T-helper 9 cell (primary cell): ENCODE measurements at places on chromosomes 1 and 21.
A peak's percentile ranks its signal among the peaks of the same experiment; 100 is the strongest.

GRCh38 chr1:106055855-106056254, 1000.6 kb upstream of the PRMT6 start:
- DNase-seq: no peak

GRCh38 chr1:229437443-229437842, 3.5 kb upstream of the ACTA1 start:
- no peak for DNase-seq

DNA sequence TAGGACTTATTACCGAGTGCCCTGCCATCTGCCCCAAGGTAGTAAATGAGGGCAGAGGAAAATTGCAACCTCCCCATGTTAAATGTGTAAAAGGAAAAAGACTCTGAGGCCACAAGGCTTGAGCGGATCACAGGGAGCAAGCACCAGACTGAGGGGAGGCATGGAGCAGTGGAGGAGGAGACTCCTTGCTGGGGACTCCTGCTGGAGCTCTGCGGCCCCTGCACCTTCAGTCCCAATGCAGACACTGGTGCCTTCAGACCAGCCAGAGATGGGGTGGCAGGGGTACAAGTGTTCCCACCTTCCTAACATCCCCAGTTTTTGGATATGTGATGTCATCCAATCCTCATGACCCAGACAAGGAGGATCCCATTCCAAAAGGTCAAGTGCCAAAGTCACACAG, 128.4 kb upstream of the NGF start:
- no peak for DNase-seq

DNA sequence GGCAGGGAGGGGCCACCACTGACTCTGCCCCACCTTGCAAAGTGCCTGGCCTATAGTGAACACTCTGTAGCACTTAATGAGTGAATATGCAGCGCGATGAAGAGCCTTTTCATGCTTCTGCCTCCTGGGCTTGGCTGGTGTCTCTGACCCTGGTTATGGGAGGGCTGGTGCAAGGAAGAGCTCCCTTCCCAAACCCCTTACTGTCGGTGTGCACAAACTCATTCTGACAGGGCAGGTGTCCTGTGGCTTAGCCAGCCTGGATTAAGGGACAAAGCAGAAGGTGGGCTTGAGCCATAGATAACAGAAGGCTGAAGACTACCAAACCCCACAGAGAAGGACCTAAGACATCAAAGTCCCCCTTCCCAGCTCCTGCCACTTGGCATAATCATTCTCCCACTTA, 2.0 kb upstream of the NCMAP start:
- no peak for DNase-seq

- no peak for DNase-seq
Measured at GRCh38 chr1:81730881-81731280, 69.9 kb upstream of the ADGRL2 start.

DNA sequence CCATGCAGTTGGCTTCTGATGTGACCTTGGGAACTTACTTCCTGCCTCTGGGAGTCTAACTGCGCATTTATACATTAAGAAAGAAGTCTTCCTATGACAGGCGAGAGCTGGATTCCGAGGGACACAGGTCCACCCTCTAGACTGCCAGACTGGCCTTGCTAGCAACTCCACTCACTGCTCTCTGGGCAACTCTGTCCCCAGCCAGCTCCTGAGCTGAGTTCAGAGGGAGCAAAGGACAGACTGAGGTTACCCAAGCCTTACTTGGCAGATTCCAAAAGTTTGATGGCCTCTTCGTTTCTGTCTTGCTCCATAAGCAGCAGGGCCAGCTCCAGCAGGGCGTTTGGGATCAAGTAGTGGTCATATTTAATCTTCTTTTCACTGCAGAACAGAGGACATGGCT, 41.8 kb downstream of the TTC39A start:
- DNase-seq: no peak

DNA sequence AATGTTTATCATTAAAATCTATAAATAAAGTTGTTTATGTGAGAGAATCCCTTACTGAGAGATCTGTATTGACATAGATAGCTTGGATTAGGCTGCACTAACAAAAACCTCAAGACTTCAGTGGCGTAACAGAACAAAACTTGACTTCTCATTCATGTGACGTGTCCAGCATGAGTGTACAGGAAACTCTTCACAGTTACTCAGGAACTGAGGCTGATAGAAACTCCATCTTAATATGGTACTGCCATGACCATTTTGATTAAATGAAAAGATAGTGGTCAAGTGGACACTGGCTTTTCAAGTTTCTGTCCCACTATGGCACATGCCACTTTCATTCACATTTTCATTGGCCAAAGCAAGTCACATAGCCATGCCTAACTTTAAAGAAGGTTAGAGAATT, 3.7 kb downstream of the ST3GAL3 start:
- DNase-seq: no peak

- DNase-seq: no peak
Measured at GRCh38 chr1:39877980-39878956, 5.0 kb downstream of the TRIT1 start.

- DNase-seq: no peak
Measured at GRCh38 chr1:41735631-41736260, 183.0 kb downstream of the HIVEP3 start.

GRCh38 chr1:210159211-210159610, 73.4 kb upstream of the SERTAD4 start:
- no peak for DNase-seq

DNA sequence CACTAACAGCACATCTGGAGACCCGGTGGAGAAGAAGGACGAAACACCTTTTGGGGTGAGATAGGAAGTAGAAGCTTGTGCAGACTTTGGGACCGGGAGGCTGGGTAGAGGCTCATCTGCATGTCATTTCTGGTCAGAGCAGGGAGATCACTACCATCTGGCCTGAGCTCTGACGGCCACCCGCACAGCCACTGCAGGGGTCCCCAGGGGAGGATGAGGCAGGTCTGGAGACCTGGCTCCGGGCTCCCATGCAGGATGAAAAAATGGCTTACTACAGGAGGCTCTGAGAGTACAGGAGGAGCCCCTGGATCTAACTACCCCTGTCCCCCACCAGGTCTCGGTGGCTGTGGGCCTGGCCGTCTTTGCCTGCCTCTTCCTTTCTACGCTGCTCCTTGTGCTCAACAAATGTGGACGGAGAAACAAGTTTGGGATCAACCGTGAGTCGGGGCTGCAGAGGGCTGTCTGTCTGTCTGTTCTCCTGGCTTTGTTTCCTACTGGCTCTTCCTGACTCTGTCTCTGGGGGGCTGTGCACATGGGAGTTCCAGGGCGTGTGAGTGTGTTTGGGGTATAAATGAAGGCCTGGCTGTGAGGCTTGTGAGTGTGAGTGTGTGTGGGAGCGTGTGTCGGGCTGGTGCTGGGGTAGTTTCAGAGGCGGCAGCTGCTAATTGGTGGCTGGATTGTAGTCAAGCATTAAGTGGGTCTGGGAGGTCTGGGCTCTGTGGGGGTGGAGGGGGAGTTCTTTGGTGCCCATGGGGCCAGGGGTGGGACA, 14.1 kb downstream of the NTRK1 start:
- DNase-seq: no peak

- DNase-seq: no peak
Measured at GRCh38 chr1:221469476-221469875, 272.4 kb downstream of the DUSP10 start.

- peak; percentile 53 for DNase-seq
Measured at GRCh38 chr1:108708691-108709660, 3.7 kb upstream of the FNDC7 start.

GRCh38 chr1:161983725-161984124, 39.9 kb downstream of the OLFML2B start:
- no peak for DNase-seq

DNA sequence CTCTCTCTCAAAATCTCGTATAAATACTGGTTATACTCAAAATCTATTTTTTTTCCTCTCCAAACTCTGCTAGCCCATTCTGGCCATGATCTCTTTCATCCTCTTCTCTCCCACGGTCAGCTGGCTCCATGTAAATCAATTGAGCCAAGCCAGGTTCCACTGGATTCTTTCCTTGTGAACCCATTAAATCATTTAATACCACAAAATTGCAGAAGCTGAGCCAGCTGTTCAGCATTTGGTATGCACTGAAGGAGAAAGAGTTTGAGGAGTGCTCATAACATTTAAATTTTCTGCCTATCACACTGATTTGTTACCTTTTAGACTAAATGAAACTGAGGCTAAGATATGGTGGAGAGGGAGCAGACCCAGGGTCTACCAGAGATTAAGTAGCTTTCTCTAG, 29.1 kb upstream of the TADA1 start:
- DNase-seq: no peak

DNA sequence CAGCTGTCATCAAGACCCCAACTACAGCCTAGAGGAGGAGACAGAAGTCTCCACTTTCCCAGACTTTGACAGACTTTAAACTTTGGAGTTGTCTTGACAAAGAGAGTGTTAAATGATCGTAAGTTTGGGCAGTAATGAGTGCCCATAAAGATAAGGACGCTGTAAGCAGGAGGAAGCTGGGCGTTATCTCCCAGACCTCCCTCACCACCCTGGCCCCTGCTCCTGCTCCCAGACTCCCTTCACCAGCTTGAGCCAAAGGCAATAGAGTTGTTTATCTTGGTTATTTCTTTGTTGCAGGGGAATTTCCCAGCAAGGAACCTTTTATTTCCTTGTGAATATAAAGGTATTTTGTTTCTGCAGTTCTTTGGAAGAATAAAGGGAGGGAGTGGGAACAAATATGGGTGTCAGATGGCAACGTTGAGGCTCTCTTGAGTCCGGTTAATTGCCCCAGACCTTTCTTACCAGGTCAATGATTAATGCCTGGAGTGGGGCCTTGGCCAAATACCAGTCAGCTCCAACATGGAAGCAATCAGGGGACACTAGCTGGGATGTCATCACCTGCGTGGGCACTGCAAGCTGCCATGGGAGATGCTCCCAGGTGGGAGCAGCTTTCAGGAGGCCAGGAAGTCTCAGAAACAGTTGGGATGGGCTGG, 4.4 kb downstream of the PIGR start:
- no peak for DNase-seq

DNA sequence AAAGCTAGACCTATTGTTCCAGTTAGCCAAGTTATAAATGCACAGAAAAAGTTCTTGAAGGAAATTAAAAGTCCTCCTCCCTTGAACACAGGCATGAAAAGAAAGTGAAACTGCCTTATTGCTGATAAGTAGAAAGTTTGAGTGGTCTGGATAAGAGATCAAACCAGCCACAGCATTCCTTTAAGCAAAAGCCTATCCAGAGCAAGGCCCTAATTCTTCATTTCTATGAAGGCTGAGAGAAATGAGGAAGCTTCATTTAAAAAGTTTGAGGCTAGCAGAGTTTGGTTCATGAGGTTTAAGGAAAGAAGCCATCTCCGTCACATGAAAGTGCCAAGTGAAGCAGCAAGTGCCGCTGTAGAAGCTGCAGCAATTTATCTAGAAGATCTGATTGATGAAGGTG, 2.7 kb upstream of the SSX2IP start:
- DNase-seq: no peak

DNA sequence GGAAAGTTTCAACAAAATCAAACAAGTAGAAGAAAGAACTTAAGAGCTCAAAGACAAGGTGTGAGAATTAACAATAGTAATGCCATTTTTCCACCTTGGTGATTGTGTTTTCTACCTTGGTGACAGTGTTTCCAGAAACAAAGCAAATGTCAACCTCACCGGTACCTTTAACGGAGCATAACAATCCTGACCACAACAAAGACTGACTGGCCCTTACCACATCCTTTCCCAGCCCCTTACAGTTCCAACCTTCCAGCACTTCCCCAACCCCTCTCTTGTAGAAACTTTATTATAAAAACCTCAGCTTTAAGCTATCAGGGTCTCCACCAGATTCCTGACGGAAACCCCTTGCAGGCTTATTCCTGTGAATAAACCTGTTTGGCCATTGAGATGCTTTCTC, 16.7 kb downstream of the STYXL2 start:
- DNase-seq: no peak

DNA sequence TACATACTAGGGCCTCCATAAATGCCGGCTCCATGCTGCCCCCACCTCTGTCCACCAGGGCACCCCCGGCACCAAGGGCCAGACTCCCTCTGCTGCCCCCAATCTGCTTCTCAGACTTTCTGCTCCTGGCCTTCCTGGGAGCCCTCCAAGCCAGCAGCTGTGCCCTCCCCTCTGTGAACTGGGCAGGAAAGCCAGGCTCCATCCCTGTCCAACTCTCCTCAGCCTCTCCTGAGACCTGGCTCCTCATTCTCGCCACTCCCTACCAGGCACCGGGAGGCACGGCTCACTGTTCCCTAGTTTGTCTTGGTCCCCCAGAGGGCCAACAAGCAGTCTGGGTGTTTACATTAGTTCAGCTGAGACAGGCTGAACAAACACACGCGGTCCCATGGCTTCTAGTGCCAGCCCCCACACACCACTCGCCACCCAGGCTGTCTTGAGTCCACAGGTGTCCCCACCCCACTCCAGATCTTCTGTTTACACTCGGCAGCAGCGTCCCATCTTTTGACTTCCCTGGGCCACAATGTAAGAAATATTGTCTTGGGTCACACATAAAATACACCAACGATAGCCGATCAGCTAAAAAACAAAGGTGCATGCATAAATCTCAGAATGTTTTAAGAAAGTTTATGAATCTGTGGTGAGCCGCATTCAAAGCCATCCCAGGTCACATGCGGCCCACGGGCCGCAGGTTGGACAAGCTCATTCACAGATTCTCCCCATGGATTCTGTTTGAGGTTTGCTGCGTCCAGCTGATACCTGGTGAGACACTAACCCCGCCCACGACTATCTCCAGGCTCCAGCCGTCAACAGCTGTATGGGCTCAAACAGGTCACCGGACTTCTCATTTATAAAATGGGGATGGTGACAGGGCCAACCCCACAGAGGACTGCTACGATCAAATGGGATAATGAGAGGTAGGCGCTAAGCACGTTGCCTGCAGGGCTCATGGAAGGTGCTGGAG, 29.5 kb upstream of the ECE1 start:
- DNase-seq: no peak

- DNase-seq: no peak
Measured at GRCh38 chr1:40045182-40045581, 4.7 kb downstream of the CAP1 start.

GRCh38 chr1:159113596-159114433, 37.2 kb upstream of the AIM2 start:
- no peak for DNase-seq

DNA sequence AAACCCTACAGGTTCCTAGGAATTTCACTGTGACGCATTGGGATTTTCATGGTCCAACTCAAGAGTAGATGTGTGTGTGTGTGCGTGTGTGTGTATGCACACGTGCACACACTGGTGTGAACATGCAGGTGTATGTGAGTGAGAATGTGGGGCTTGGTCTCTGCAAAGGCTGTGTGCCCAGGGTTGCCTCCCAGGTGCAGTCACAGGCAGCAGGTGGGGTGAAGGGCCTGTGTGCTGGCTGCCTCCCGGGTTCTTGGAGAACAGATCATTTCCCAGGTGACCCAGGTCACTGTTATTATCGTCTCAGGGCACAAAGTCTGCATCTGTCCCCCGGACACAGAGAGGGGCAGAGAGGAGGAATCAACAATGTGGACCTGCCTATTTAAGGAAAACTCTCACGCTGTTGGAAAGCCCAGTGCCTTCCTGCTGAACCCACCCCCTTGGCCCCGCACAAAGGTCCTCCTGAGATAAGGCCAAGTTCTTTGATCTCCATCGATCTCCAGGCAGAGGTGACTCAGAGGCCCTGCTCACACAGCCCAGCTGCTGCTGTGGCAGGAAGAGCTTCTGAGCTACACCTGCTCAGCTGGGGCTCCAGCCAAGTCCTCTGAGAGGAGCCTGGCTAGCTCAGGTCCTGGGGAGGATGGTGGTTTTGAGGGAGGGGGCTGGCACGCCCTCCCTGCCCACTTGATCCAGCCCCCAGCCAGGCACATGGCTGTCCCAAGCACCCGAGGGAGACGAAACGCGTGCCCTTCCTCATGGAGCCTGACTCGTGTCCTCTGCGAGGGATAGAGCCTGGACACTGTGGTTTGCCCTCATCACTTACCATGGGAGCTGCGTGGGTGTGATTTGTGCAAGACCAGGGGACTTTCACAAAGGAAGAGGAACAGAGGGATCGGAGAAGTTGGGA, 134.0 kb upstream of the ARHGEF16 start:
- DNase-seq: no peak

- DNase-seq: no peak
Measured at GRCh38 chr1:154969860-154970452, 591 bp downstream of the SHC1 start.
